Activated gamma-delta T cell (primary cell): ENCODE measurements at places on chromosomes 3 and 15.

DNA sequence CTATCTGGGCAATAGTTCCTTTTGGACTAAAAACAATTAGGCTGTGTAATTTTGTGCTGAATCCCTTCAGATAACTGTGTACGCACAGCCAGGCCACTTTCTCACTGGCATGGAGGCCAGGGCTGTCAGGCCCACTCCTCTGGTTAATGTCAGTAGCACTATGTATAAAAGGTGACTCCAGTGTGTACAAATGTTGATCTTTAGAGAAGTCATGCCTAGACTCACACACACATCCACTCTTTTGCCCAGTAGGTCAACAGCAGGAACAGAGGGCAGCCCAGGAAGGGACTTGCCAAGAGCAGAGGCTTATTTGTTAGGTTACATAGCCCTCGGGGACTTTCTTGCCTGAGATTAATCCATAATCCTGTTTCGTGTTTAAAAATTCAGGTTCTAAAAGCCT lies 416.6 kb upstream of the WNT5A start:
- no peak for DNase-seq

DNA sequence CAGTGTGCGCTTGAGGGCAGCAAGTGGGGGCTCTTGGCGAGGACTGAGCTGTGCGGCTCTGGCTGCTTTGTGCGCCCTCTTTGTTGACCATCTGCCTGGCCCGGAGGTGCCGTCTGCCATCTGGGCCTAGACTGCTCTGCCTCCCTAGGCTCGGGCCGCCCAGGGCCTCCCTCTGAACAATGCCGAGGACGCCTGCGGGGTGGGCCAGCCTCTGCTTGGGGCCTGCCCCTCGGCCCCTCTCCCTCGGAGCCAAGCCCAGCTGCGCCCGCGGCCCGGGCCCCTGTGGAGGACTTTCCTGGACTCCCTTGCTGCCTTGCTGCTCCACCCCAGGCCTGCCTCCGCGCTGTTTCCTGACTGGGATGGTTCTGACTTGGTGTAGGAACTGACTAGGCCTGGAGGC lies 31.9 kb upstream of the SPSB4 start:
- peak; percentile 3 for DNase-seq

DNA sequence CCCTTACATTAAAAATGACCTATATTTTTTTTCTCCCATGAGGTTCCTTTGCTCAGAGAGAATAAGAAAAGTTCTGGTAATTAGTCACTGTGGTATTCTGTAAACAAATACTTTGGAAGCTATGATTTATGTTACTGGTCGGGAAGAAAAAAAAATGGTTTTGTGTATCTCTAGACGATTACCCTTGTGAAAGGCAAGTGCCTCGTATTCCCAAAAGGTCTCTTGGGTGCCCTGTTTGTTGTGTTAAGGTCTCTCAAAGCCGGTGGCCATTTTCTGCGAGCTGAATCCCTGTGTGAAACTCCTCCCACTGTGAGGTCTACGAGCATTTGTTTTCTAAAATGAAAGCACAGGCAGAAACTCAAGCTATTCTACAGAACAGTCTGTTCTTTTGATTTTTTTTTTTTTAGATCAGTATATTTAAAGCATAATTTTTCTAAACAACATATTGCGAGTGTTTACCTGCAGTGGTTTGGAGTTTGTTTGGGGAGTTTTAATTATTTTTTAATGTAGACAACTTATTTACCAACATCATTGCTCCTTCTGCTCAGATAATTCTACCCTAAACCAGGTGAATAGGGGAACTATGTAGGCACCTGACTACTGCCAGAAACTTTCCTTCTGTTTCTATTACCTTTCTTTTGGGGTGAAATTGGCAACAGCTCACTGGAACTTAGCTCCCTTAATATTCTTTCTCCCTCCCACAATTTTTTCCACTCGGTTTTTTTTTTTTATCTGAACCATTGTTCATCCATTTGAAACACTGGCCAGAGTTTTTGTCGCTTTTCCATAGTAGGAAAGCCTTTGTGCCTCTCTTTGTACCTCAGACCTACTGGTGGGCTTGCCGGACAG lies 44.0 kb downstream of the ZBTB38 start:
- no peak for DNase-seq

DNA sequence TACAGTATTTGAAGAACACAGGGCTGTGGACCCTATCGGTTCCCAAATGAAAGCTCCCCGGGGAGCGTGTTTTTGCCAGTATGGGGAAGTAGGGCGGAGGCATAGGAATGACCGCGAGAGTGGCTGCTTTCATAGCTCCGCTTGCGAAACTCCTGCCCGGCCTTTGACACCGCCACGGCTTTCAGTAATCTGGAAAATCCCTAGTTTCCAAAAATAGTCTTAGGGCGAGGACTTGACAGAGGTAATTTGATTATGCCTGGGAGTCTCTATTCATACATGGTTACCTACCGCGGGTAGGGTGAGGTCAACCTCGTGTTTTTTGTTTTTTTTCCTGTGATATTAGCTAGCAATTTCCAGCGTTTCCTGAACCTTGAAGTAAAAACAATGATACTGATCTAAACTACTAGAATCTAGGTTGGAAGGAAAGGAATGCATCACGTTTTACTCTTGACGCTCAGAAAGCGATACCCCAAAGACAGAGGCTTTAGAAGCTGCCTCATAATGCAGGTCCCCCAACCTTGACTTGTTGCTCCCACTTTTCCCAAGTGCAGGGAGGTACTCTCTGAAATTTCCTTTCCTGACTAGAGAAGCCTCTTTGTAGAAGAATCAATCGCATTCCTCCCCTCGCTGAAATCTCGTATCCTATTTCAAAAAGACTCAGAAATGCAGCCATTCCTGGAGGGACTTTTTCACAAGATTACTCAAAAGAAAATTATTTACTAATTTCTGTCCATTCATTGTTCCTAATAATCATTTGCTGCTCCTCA lies 894 bp upstream of the CCNL1 start:
- DNase-seq: peak; percentile 21

- no peak for DNase-seq
These were observed 91.7 kb downstream of the APBA2 start for GRCh38 chr15:28977377-28978010.

GRCh38 chr3:57009367-57009766 lies 51.1 kb upstream of the SPATA12 start:
- DNase-seq: no peak

- DNase-seq: no peak
These were observed 697 bp upstream of the RAB5A start for GRCh38 chr3:19945969-19946831.

DNA sequence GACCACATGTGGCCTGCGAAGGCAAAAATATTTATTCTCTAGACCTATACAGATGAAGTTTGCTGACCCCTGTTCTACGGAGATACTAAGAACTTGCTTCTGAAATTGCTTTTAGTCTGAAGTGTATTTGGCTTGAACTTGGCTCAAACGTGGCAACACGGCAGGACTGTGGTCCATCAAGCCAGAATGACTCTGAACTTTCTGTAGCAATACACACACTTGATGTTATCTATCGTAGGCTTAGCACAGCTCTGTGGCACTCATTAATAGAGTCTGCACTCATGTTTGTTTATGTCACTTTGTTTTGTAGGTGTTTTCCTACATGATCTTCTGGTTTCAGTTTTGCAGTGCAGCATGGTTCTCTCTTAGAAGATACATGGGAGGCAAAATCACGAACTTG lies 298.1 kb downstream of the ADAMTS17 start:
- no peak for DNase-seq

- DNase-seq: no peak
These were observed 51.9 kb downstream of the WWTR1 start for GRCh38 chr3:149605902-149606301.

GRCh38 chr3:188662795-188663194 lies 508.8 kb downstream of the LPP start:
- no peak for DNase-seq

DNA sequence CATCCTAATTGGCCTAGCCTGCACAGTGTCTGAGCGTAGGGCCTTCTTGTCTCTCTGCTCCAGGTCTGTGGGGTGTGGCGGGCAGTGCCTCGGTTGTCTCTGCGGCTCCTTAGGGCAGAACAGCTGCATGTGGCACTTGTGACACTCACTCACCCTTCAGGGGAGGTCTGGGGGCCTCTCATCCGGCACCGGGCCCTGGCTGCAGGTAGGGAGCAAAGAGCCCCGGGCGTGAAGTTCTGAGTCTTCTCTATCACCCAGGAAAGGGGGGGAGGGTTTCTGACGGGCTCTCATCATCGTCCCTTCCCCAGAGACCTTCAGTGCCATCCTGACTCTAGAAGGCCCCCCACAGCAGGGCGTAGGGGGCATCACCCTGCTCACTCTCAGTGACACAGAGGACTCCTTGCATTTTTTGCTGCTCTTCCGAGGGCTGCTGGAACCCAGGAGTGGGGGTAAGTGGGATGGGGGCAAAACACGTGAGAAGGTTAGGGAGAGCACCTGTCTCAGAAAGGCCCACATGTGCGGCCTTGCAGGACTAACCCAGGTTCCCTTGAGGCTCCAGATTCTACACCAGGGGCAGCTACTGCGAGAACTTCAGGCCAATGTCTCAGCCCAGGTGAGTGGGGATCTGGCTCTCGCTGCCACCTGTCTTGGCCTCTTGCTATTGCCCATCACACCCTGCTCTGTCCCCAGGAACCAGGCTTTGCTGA lies 2.6 kb downstream of the CHRD start:
- no peak for DNase-seq

- no peak for DNase-seq
These were observed 75.7 kb upstream of the ARNT2 start for GRCh38 chr15:80328496-80328895.

GRCh38 chr15:88077296-88078020 lies 179.1 kb downstream of the NTRK3 start:
- no peak for DNase-seq

- no peak for DNase-seq
These were observed 85.6 kb upstream of the ABHD17C start for GRCh38 chr15:80609512-80609946.

DNA sequence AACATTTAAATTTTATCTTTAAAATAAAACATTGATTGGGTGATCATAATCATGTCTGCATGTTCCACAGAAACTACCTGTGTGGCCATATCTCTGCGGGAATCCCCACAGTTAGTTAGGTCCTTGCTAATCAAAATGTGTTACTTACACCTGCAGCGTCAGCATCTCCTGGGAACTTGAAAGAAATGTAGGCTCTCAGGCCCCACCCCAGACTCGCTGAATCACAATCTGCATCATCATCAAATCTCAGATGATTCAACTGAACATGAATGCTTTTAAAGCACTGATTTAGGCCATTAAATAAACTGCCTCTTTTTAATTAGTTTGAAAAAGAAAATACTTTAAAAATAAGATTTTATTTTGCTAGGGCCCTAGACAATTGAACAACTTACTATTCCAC lies 577.8 kb downstream of the PYDC2 start:
- no peak for DNase-seq

DNA sequence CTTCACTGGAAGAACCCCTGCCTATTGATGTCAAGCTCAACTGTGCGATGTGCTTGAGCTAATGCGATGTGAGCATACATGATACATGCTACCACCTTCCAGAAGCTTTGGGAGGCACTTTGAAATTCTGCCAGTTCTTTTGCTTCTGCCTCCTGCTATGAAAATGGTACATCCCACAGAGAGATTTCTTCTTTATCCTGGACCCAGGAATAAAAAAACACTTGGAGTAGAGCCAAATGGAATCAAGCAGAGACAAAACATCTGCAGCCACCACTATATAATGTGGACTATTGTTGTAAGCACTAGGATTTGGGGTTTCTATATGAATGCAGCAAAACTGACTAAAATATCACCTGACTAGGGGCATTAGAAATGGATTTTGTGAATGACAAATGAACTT lies 119.9 kb upstream of the GAP43 start:
- DNase-seq: no peak

GRCh38 chr3:122974764-122975162 lies 52.8 kb downstream of the SEMA5B start:
- DNase-seq: no peak

GRCh38 chr3:16884748-16885592 lies at the start of gene PLCL2:
Gene PLCL2, plus strand, starts transcription at chr3:16884955. Its CDS starts 85 bp downstream, at chr3:16885040.
- peak; percentile 57 for DNase-seq

DNA sequence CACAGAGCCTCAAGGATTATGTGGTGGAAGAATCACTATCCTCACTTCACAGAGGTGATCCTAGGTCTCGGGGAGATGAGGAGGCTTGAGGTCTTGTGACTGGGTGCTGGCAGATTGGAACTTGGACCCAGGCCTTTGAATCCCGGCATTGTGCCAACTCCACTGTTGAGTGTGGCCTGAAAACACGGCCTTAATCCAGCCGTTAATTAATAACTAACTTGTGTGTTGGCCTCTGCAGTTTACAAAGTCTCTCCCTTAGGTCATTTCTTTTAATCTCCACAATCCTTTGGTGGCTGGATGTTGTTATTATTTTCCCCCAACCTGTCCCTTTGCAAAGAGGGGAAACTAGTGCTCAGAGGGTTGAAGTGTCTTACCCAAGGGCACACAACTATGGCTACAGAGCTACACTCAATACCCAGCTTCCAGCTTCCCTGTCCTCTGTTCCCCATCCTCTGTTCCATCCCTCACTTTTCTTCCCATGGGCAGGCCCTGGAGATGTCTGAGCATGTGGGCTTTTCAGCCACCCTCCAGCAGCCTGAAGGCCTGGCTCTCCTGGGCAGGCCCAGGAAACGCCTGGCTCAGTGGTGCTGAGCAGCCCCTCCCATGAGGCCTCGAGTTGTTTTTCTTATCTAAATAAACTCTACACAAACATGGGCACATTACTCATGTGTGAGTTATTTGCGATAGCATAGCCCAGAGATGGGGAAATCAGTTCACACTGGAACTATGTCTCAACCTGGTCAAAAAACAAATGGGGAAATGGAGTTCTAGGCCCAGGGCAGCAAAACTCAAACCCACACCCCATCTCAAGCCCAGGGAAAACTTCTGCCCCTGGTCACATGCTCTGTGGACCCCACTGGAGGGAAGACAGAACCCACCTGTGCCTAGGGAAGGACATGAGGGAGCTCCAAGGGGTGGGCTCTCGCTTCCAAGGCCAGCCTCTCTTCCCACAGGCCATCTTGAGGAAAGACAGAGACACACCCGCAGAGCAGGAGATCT lies 16.8 kb upstream of the SMAD3 start:
- no peak for DNase-seq
